Calu3 (cell line): ENCODE measurements at places on chromosomes 1 and 21. TPM values are rescaled to one million over a fixed set of nuclear protein-coding genes. Genes with fewer than 3 reads are reported as not detected.

- no peak for DNase-seq
These were observed 11.9 kb downstream of the PTPN22 start for GRCh38 chr1:113859478-113860175.

DNA sequence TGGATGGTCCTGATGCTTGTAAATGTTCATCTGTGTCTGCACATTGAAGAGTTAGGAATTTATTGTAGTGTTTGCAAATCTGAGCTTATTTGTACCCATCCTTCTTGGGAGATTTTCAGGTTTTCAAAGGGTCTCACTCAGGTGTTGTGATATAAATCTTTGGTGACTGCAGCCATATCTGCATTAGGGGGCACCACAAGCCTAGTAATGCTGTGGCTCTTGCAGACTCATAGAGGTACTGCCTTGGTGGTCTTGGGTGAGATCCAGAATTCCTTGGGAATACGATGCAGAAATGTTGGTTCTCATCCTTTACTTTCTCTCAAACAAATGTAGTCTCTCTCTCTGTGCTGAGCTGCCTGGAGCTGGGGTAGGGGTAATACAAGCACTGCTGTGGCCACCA, 405.9 kb downstream of the TTLL7 start:
- DNase-seq = no peak

The AGBL4 gene
- total RNA-seq = not detected in 2 replicates

DNA sequence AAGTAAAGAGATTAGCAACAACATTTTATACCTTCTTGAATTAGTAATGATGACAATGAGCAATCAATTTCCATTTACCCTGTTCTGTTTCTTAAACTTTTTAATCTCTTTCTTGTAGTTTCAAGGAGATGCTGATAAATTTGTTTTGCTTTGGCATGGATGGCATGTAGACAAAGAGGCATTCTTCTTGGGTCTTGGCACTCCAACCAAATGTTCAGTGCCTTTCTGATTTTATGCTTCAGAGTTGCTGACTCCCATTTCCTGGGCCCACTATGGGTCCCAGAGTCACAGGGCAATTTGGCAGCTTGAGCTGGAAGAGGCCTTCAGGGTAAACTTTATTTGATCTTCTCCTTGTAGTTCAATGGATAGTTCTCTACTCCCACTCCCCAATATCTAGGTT, 42.1 kb upstream of the OSBPL9 start:
- DNase-seq = no peak

DNA sequence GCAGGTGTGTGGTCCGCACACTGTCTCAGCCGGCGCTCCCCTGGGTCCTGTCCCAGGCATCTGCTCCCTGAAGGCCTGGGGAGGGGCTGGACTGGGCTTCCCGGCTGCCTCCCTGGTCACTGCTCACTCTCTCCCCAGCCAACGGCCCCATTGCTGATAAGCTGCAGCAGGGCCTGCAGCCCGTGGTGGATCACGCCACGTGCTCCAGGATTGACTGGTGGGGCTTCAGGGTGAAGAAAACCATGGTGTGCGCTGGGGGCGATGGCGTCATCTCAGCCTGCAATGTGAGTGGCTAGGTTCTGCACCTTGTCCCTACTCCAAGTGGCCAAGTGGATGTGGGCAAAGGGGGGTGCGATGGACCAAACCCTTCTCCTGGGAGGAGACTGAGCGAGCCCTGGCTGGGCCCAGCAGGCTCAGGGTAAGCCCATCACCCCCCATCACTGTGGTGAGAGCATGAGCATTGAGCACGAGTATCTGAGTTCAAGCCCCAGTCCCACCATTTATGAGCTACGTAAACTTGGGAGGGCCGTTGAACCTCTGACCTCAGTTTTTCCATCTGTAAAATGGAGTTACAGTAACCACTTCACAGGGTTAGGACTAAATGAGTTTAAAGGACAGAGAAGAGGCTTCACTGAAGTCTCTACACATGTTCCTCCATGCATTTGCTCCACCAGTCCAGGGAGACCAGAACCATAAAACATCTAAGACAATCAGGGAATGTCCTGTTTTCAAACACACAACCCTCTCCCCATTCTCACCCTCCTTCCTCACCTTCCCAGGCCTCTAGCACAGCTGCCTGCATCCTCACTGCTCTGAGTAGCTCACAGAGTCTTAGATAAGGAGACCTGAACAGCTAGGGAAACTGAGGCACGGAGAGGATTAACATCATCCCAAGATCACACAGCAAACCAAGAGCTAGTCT, 6.5 kb downstream of the CTRC start:
- no peak for DNase-seq

GRCh38 chr1:63758791-63759190, 15.0 kb upstream of the ROR1 start:
- DNase-seq = no peak

- DNase-seq = no peak
These were observed 13.0 kb downstream of the INAVA start for GRCh38 chr1:200907611-200908097.

GRCh38 chr21:43609501-43610340, 49.6 kb downstream of the HSF2BP start:
- DNase-seq = peak; percentile 63

The SPRR4 gene
- total RNA-seq = not detected in 2 replicates

- DNase-seq = no peak
These were observed 158.8 kb downstream of the URB2 start for GRCh38 chr1:229784834-229785233.

The FCRL2 gene
- 0.14 and 0.47 TPM in 2 replicates for total RNA-seq

DNA sequence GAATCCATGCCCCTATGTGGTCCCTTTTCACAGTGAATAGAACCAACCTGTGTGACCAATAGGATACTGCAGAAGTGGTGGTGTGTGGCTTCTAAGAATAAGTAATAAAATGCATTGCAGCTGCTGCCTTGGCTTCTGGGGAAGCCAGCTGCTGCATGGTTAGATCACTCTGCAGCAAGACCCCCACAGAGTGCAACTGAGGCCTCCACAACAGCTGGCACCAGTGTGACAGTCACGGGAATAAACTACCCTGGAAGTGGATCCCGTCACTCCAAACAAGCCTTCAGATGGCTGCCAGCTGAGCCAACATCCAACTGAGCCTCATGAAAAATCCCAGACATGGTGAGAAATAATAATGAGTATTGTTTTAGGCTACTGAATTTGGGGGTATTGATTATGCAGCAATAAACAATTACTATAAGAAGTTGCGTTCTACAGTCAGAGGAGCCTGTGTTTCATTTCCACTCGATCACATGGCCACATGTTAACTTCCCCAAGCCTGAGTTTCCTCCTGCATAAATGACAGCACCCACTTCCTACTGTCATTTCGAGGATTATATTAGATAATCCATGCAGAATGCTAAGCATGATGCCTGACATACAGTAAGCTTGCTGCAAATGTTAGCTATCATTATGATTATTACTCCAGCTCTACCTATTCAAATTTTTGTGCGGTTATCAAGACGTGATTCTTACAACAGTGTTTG, 20.8 kb upstream of the COG2 start:
- DNase-seq = no peak

The IL20 gene
- total RNA-seq = not detected in 2 replicates

DNA sequence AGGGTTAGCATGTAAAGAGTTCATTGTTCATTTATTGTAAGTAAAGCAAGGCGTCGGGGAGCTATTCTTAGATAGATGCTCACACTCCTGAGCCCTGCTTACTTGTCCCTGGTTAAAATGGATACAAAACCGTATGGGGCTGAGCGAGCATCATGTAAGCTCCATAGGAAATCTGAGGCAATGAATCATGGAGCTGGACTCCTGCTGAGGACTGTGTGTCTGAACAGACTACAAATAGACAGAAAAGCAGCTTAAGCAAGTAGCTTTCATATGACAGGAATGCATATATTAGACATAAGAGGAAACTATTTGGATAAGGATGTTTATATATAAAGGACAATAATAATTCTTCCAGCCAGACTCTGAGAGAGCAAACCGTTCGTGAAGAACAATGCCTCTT, 604.9 kb upstream of the PTBP2 start:
- no peak for DNase-seq

GRCh38 chr1:35269989-35270289, 1.4 kb downstream of the ZMYM4 start:
- DNase-seq = no peak

- no peak for DNase-seq
These were observed 13.7 kb downstream of the CD84 start for GRCh38 chr1:160565564-160565963.

- DNase-seq = peak; percentile 15
These were observed 88.5 kb downstream of the BEND5 start for GRCh38 chr1:48688102-48688760.

- DNase-seq = peak; percentile 9
These were observed 5.7 kb downstream of the GFI1 start for GRCh38 chr1:92480813-92481598.
